H7 (cell line): ENCODE measurements at places on chromosomes 6 and 20.

DNA sequence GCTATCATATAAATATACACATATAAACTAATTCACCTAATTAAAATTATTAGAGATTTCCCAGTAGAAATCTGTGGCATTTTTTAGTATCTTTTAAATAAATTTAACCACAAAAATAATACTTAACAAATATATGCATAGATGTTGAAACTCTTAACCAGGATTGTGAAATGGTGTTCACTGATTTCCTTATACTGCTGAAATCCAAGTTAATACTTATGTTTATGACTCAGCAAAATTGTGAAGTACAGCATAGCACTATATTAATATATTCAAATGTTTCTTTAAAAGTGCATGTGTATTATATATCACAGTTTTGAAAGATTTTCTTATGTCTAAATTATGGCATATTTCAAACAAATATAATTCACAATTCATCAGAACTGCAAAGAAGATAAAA, 328.2 kb upstream of the MANEA start:
- DNase-seq, result no peak

- DNase-seq, result no peak
Observed at GRCh38 chr6:122859676-122860075, 70.6 kb downstream of the SMPDL3A start.

GRCh38 chr6:32462609-32463008, 22.9 kb downstream of the HLA-DRA start:
- DNase-seq, result no peak

DNA sequence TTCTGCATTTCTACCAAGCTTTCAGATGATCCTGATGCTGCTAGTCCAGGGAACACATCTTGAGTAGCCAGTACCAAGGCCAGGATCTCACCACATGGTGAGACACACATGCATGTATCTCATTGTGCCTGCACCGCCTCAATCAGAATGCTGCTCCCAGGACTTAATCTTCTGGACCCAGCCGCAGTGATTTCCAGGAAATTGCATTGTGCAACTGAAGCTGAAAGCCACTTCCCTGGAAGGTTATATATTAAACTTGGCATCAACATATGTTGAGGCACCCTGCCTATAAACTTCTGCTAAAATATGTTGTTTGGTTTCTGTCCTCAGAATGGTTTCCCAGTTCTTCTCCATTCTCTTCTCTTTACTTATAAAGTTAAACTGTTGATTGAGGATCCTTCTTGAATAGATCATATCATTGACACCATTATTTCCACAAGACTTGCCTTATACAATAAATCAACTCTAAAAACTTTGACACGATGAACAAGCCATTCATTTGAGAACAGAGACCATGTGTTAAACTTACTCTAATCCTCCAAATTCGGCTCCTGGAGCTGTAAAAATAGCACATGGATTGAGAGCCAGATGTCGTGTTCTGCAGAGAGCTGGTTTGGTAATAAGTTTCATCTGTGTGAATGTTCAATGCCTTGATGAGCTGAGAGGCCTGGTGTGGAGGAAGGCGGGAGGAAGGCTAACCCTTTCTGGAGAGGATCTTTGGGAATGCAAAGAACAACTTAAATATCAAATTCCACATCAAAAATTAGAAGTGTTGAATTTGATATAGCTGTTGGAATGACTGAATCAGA, 65.0 kb upstream of the PCSK2 start:
- DNase-seq, result no peak

DNA sequence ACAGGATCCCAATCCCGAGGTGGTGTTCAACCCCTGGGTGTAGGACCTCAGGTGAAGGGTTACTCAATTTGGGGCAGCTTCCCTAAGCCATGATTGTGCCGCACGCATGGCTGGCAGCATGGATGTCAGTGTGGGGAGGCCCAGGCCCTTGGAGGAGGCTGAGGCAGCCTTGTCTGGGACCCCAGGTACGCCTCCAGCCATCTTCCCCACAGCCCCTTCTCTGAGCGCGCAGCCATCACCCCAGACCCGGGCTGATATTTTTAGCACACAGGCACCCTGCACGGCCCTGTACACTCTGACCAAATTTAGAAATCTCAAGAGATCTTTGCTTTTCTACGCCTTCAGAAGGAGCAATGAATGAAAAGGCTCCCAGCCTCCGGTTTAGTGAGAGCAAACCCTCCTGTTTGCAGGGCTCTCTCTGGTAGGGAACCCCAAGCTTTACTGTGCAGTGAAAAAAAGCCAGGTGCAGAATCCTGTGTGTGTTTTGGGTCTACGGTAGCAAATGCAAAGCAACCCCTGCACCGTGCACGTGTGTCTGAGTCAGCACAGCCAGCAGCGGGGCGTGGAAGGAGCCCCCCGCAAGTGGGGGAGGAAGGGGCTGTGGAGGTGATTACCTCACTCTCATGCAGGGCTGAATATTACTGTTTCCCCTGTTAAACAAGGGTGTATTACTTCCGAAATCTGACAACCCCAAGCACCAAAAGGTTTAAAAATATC, 44.3 kb downstream of the CTCFL start:
- DNase-seq, result peak; percentile 51

DNA sequence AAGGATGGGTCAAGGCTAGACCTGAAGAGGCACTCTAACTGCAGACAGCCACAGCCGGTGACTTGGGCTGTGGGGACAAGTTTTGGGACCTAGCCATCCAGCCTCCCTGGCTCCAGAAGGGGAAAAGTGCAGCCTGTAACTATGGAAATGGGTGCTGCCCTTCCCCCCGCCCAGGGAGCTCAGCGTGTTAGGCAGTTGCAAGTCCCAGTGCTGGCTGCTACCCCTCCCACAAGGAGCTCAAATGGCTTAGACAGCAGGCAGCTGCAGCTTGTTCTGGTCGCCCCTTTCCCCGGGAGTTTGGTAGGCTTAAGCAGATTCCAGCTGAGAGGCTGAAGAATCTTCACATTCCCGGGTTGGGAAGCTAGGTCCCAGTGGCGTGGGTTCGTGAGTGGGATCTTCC, 162.6 kb downstream of the FAM83B start:
- peak; percentile 1 for DNase-seq
